Fibroblast of upper back skin (primary cell): ENCODE measurements at places on chromosomes 7 and 10.

DNA sequence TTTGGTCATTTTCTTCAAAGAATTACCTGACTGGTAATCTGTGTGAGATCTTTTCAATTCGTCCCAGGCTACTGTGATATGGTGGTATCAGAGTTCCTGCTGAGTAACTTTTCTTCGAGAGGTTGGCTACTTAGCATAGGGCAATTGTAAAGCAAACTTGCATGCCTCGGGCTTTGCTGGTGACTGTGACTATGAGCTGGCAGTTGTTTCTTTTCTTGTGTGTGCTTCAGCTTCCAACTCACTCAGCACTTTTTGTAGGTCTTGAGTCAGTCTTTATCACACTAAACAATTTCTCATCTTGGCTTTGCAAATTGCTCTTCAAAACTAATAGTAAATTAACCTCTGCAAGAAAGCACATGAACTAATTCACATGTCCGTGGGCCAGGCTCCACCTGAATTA is 44.3 kb downstream of the PRR15 start:
- DNase-seq, result no peak

DNA sequence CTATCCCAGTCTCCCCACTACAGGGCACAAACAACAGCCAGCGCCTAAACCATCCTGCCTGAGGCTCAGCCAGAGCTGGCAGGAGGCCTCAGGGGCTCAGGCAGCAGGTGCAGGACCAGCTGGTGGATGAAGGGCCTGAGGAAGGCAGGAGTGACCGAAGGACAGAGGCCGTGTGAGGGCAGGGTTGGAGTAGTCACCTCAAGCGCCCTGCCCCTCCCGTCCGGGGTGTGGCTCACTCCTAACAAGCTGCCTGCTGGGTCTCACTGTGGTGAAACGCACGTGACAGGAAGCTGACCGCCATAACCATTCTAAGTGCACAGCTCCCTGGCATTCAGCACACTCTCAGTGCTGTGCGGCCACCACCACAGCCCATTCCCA is 281.1 kb downstream of the ELFN1 start:
- no peak for DNase-seq

- no peak for DNase-seq
Observed at GRCh38 chr10:44972874-44973306, 5.7 kb downstream of the DEPP1 start.

GRCh38 chr7:8129318-8129659 is 132.7 kb downstream of the ICA1 start:
- DNase-seq, result no peak
